Left renal pelvis (tissue), 4 donors: ENCODE measurements at places on chromosomes 1 and 21.

DNA sequence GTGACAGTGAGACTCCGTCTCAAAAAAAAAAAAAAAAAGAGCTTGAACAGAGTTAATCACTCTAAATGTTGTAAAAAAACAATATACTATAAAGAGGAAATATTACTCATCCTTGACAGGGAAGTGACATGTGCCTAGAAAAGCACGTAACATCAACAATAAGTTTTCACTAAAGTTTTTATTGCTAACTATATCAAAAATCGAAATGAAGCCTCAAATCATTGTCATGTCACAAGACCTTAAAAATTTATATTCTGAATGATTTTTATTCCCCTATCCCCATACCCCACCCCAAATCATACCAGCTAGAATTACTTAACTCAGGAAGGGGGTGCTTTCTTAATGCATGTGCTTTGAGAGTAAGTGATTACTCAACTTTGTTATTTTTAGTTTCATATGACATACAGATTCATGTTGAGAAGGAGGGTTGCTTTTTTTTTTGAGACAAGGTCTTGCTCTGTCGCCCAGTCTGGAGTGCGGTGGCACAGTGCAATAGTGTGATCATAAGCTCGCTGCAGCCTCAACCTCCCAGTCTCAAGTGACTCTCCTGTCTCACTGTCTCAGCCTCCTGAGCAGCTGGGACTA is 53.6 kb upstream of the MUTYH start:
- no peak for DNase-seq

GRCh38 chr1:158112994-158113758 is 67.5 kb upstream of the CD1D start:
- DNase-seq: no peak

DNA sequence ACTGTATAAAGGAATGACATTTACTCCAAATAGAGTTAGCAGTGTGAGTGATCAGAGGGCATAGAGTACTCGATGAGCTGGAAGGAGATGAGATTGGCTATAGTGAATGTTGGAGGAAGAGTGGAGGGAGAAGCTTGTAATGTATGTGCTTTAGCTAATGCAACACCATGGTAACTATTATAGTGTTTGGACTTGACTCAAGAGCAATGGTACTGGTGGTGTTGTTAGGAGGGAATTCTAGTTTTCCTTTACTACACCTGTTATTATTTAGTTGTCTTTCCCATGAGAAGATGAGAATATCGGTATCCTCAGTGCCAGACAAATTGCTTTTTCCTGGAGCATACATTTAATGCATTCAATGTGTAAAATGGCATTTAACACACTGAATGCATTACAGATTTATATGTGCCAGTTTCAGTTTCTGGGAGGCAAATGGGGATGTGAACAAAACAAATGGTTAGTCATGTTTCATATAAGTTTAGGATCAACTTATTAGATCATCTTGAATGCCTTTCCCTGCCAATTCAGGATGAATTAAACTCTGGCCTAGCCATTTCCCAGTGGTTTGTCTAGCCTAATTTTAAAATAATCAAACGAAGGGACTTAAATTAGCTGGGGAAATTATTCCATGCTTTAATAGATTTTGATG is 291.1 kb upstream of the ADAMTS5 start:
- no peak for DNase-seq

DNA sequence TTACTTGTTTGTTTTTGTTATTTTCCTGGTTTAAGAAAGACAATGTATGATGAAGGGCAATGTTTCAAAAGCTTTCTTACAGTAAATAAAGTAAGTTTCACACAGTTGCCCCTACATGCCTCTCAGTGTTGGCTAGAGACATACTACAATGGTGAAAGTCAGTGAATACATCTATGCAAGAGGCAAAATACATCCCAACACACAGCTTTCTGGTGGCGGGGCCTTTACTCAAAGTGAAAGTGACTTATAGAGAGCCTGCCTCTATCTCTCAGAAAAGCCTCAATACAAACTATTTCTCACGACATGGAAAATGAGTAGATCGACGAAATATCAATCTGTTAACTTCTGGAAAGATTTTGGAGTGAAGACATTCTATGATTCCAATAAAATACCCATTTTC is 122.3 kb downstream of the SLC30A10 start:
- DNase-seq: no peak

DNA sequence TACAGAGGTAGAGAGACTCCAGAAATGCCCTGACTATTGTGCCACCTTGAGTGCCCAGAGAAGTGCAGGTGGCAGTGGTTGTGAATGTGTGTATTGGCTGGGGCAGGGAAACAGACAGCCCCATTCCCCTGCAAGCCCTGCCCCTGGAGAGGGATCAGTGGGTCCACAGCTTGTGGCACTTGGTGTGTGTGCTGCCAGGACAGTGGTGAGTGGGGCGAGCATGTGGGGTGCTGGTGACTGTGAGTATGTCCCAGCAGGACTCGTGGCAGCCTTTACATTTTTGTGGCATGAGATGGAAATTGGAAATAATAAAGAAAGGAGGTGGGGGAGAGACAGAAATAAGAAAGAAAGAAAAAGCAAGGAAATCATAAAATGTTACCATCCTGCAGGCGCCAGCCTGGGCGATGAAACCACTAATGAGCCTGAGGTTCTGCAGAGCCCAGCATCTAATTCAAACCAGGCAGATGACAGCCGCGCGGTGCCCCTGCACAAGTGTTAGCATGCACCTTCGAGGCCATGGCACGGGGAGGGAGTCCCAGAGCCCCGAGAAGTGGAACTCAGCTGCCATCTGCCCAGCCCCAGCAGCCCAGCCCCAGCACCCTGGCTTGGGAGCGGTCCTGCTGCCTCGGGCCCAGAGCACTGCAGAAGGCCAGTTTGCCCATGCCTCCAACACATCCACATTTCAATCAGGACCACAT is 49.1 kb upstream of the ZBTB40 start:
- no peak for DNase-seq

GRCh38 chr21:17270229-17270628 is 242.6 kb upstream of the CXADR start:
- DNase-seq: no peak

DNA sequence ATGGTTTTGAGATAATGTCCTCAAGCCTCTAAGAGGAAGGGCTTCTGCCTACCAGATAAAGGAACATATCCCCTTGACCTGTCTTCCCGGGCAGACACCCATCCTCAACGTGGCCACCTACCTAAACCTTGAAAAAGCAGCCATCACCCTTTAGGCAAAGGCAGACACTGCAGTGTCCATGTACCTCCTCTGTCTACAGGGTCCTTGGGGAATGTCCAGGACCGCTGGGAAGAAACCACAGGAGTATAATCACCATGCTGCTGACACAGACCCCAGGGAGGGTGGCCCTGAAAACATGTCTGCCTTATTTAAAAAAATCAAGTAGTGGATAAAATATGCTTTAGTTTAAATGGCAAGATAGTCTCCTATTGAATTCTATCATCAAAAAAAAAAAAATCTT is 16.6 kb downstream of the BCAR3 start:
- no peak for DNase-seq

- DNase-seq: no peak
Measured at GRCh38 chr1:229905652-229906051, 161.4 kb upstream of the GALNT2 start.

GRCh38 chr1:119347858-119348257 is 20.7 kb upstream of the HAO2 start:
- no peak for DNase-seq

DNA sequence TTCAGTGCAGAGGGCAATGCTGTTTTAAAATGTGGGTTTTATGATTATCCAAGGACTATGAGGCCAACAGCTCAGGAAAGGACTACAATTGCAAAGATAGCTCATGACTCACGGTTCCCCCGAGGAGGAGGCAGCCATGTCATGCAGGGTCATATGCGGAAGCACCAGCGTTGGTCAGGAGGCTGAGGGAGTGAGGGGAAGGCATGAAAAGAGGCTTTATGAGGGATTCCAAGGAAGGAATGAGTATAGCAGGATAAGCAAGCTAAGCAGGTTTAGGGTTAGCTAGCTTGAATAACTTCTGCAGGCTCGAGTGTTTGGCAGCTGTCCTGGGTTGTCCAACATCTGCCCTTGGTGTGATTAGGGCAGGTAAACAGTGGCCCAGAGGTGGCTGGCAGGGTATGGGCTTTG is 495.1 kb downstream of the SETD4 start:
- no peak for DNase-seq

- no peak for DNase-seq
Measured at GRCh38 chr1:230753586-230754251, 6.5 kb downstream of the CAPN9 start.

- DNase-seq: no peak
Measured at GRCh38 chr1:208084764-208085163, 159.4 kb downstream of the PLXNA2 start.

- no peak for DNase-seq
Measured at GRCh38 chr1:26289158-26290059, 9.5 kb downstream of the SH3BGRL3 start.

DNA sequence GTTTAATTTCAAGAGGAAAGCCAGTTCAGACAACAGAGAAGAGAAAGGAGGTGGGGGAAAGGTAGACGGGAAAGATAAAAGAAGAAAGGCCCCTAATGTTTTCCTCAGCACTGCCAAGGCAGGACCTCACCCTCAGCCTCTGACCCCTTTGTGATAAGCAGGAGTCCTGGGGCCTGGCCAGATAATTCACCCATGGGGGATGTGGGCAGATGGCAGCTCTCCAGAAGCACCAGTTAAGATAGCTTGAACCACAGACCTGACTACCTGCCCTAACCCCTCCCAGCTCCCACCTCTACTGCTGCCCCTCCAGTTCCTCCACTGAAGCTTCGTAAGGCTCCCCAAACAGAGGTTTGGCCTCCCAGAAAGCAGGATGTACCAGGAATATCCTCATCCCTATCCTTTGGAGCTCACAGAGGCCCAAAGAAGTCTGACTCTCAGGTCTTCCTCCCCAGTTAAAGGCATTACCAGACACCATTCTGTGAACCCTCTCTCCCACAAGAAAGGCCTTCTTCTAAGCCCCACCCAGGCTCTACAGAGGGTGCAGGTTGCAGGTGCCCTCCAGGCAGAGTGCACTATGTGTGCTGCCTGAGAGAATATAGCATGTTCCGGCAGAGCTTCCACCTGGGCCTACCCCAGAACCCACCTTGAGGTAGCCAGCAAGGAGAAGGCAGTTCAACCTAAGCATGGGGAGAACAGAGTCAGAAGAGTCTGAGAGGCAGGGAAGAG is 9.2 kb upstream of the SNAPIN start:
- DNase-seq: no peak

DNA sequence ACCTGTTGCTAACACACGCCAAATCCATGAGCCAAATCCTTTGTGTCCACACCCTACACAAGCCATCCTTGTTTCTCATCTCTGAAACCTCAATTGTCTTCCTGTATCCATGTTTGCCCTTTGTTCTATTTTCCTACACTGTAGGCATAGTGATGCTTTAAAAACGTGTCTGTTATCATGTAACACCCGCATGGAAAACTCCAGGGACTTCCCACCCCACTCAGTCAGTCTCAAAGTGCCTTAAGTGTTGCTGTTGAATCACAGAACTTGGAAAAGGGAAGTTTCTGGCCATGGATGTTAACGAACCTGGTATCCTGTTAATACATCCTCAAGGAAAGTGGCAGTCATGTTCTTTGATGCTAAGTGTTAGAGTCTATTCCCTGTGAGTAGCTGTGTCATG is 9.7 kb downstream of the OR2T11 start:
- DNase-seq: no peak

DNA sequence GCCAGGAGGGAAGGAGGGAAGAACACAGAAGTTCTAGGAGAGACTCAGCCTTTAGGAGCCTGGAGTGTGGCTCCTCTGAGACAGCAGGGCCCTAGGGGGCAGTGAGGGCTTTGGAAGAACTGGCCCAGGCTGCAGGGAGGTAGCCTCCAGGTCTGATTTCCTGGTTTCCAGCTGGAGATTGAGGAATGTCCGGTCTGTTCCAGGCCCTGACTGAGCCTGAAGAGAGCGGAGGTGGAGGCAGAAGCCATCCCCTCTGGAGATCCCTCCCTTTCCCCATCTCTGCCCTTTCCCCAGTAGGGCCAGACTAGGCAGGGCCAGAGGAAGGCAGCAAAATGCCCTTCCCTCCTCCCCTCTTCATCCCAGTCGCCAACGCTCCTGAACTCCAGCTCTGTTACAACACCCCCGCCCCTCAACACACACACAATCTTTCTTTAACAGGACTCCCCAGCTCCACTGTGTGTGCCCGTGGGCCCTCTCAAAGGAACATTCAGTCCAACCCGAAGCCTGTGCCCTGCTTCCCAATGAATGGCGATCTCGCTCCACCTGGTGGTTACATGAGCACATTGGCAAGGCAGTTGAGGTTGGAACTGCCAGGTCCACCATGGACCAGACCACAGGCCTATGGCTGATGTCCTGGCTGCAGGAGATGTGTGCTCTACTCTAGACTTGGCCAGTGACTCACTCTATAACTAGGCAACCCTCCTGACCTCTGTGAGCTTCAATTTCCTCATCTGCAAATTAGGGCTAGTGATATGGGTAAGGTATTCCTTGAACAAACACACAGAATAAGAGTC is 32.0 kb downstream of the MAP7D1 start:
- peak; percentile 47 for DNase-seq

- DNase-seq: peak; percentile 33
Measured at GRCh38 chr1:61742620-61743430, 545 bp downstream of the PATJ start.

DNA sequence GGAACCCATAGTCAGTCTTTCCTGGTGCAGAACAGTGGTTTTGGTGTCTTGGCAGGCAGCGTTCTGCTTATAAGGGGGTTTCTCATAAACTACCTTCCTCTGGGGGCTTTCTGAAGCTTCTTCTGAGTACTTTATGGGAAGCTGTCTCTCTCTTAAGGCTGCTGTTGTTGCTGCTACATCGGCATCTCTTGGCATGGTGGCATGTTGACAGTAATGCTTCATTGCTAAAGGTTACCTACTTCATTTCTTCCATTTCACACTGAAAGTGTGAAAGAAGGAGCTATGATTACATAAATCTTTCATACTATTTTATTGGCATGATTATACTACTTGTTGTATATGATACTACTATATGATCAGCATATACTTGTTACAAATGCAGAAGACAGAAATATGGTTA is 6.3 kb upstream of the MAP10 start:
- no peak for DNase-seq

DNA sequence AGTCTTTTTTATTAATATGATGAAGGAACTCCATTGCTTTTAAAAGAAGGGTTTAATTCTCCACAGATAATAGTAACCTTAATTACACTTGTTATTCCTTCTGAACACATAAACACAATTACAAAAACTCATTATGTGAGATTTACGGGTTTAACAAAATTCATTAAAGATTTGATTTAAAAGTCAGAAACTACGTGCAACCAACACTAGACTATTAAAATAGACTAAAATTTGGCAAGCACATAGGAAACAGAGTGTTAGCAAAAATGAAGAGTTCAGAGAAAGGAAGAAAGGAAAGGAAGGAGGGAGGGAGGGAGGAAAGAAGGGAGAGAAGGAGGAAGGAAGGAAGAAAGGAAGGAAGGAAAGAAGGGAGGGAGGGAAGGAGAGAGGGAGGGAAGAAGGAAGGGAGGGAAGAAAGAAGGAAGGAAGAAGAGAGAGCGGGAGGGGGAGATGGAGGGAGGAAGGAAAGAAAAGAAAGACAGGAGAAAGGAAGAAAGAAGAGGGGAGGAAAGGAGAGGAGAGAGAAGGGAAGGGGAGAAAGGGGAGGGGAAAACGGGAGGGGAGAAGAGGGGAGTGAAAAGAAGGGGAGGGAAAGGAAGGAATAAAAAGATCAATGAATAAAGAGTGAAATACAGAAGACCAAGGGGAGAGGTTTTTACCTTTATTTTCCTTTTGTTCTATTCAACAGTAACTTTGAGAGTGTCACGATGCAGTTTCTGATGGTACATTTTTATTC is 123.4 kb upstream of the LYPLAL1 start:
- no peak for DNase-seq
